Skin of body (tissue), 3 donors: ENCODE measurements at places on chromosomes 2 and 18. TPM values are rescaled to one million over a fixed set of nuclear protein-coding genes. Genes with fewer than 3 reads are reported as not detected.
A peak's percentile ranks its signal among the peaks of the same experiment; 100 is the strongest.

- DNase-seq, result no peak
Measured at GRCh38 chr2:88265352-88266303, 95.5 kb downstream of the THNSL2 start.

DNA sequence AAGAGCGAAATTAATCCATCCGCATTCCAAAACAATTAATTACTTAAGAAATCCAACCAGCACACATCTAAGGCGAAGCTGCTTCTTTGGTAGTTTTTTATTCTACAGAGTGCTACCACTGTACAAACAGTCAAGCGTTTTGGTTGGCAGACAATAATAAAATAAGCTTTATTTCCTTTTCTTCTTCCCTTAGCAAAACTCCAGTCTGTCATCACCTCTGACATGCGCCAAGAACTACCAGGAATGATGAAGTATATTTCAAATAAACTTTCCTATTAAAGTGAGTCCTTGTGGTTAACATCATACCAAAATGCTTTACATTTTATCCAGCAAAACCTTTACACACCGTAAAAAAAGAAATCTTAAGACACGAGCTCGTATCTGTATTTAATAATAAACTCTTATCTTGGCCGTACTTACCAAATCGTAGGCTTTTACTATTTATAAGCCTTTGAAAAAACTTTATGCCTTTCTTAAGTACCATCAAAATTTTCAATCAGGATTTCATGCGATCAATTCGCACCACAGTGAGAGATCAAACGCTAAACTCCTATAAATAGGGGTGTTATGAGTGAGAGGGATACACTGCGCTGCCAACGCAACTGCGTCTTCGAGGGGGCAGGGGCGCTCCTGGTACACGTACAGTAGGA, 1.3 kb downstream of the ATL2 start:
- DNase-seq, result peak; percentile 60

- DNase-seq, result no peak
Measured at GRCh38 chr2:15205562-15205961, 355.6 kb downstream of the NBAS start.

DNA sequence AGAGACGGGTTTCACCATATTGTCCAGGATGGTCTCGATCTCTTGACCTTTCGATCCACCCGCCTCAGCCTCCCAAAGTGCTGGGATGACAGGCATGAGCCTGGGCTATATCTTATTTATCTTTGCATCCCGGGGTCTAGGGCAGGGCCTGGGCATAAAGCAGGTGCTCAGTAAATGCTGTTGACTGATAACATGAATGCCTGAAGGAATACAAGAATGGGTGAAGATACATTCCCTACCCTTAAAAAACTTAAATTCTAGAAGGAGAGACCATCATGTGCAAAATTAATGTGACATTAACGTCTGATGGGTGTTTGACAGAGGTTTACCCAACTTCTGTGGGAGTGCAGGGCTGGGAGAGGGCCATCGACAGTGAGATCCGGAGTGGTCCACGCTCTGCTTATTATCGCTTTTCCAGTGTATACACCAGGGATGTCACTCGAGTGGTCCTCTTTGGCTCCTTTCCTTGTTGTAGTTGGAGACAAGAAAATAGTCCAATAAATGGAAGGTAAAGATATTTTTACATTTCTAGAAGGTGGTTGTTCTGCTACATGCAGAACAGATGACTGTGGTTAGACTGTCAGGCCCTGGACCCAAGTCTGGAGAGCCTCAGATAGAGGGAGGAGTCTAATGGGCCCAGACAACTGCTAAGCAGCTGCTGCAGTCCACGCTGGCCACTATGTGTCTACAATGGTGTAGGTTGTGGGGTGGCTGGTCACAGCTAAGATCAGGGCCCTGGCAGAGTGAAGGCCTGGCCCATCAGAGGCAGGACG, 131.7 kb downstream of the MYCN start:
- DNase-seq, result no peak

DNA sequence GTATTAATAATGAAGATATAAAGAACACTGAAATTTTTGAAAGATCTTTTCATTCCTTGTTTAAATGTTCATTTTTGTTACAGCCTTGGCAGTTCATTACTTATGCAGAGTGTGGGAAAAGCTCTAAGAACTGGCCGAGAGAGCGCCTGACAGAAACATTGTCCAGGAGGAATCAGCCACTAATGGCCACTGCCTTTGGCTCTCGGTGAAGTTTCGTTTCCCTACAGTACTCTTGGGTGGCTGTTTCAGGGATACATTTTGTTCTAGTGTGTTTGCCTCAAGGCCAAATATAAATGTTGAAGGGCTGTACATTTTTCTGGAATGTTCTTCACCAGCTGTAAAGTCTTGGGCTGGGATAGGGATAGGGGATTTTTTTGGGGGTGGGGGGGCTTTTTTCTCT, 10.7 kb downstream of the SPTBN1 start:
- no peak for DNase-seq

DNA sequence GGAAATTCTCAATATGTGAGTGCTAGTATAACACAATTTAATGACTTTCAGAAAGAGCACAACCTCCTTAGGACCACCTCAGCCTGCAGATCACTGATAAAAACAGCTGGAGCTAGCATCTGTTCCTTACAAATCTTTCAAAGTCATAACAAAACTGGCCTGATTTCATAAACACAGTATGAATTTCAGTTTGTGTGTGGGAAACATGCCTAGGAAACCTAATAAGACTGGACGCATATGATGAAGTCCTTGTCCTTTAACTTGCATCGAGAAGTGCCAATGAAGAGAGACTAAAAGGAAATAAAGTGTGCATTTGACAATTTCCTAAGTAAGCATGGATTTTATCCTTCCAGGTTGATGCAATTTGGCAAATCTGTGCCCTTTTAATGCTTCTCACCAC, 74.1 kb upstream of the KLHL14 start:
- DNase-seq, result no peak

RASGRP3 gene
- 22.2 TPM for total RNA-seq

TMEM200C gene
- total RNA-seq, result 0.49 TPM

MAL gene
- 2.4 TPM for total RNA-seq
